Mesothelial cell of epicardium (in vitro differentiated cells): ENCODE measurements at places on chromosomes 2 and 18.

DNA sequence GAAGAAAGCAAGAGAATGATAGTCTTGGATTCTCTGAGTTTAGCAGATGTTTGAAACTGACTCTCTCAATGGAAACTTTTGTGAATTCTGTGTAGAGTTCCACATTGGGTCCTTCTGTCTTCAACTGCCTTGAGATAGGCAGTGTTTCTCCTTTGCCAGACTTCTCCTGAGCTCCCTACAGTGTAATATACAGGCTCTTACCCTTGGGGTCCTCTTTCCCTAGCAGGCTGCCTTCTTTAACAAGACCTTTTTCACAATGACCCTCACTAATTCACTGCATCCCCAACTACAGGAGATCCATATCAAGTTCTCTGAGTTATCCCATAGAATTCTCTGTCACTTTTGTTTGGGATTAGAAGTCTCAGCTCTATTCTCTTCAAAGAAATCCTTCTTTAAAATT is 513.0 kb downstream of the XIRP2 start:
- no peak for DNase-seq

GRCh38 chr2:44186810-44187209 is 18.1 kb downstream of the PPM1B start:
- no peak for DNase-seq

- DNase-seq: no peak
Measured at GRCh38 chr2:110900191-110900590, 167.8 kb downstream of the ACOXL start.

DNA sequence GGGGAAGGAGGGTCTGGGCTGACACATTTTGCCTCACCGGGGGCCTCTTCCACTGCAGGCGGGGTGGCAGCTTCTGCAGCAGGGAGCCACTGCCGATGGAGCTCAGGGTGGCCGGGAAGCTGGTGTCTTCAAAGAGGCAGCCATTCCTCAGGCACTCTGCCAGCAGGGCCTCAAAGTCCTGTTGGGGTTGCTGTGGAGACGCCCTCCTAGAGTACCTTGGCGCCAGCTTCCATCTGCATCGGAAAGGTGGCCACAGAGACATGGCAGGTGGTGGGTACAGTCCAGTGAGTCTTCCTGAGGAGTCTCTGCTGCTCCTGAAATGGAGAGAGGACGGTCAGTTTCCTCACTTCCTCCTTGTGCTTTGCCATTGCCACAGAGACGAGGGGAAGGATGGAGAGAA is 12.1 kb downstream of the CAPN14 start:
- no peak for DNase-seq

GRCh38 chr2:183024339-183025095 is 13.7 kb downstream of the NCKAP1 start:
- DNase-seq: no peak

DNA sequence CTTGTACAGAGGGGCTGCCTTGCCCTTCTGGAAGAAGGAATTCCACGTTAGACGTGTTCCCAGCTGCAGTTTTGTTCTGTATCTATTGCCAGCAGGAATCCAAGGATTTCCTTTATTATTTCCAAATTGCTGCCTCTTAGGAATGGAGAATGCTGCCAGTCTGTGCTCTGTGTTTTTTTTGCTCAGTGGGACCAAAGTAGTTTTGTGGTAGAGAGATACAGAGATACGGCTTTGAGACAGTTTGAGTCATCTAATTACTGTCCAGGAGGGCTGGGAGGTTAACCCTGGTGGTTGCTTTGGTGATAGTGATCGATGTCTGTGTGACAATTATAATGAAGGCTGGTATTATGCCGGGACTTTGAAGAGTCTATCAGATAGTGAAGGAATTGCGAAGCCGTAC is 26.3 kb downstream of the ASAP2 start:
- no peak for DNase-seq

DNA sequence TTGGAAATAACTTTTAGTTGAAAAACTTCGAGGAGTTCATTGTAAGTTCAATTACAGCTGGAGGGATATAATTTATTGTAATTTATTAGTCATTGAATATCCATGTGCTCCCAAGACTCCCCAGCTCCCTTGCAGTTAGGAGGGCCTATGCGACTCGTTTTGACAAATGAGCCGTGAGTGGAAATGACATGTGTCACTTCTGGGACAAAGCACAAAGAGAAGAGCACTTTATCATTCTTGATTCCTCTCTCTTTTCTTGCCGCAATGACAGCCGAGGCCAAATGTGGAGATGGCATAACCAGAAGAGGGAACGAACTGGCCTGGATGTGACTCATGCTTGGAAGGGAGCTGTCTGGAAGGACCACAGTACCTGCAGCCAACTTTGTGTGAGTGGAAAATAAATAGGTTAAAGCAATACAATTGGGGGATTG is 44.2 kb upstream of the ITSN2 start:
- DNase-seq: no peak

DNA sequence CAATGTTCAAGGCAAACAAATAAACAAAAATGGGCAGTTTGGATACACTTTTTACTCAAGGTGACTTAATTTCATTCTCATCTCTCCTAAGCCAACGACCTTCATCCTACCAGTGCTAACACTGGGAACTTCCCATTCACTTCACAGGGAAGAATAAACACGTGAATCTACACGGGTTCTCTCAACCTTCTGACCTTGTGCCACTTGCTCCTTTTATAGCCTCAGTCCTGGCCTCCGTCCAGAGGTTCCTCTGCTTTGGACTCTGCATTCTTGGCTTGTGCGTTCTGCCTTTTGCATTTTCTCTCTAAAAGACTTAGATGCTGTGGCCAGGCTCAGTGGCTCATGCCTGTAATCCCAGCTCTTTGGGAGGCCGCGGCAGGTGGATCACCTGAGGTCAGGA is 13.8 kb downstream of the ZNF2 start:
- no peak for DNase-seq
